ENCODE measurements at places on chromosomes 5 and 9.
A peak's percentile ranks its signal among the peaks of the same experiment; 100 is the strongest.

- DNase-seq = peak; percentile 34
Observed at GRCh38 chr9:113187929-113188595, 33.0 kb downstream of the FKBP15 start.

DNA sequence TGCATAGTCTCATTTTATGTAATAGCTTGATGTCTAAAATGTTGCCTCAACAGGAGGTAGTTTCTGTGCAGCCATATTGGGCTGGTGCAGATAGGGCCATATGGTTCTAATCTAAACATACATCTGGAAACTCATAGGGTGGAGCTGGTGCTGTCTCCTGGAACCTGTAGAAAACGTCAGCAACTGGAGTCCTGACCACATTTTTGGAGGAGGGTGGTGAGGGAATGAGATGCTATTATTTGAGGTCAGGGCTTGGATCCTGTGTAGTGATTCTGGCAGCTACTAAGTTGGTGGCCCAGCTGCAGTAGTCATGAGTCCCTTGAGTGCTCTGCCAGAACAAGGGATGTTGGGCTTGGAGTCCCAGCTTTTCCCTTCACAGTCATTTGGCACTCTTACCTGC, 14.1 kb downstream of the MAN2A1 start:
- no peak for DNase-seq

GRCh38 chr5:148484651-148485050, 100.9 kb downstream of the FBXO38 start:
- no peak for DNase-seq

DNA sequence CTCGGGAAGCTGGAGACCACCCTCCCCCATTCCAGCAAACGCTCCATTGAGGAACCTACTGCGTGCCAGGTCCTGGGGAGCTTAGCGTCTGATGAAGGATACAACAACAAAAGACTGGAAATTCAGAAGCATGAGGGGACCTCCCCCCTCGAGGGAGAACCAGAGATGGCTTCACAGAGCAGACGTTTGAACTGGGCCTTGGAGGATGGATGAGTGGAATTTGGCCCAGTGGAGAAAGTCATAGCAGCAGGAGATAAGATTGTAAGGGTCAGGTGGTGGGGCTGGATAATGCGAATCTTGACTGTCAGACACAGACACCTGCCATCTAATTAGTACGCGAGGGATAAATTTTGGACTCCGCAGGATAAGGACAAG, 1.2 kb upstream of the SLC25A51 start:
- no peak for DNase-seq

GRCh38 chr5:171895081-171895480, 109.5 kb downstream of the SMIM23 start:
- DNase-seq = no peak

DNA sequence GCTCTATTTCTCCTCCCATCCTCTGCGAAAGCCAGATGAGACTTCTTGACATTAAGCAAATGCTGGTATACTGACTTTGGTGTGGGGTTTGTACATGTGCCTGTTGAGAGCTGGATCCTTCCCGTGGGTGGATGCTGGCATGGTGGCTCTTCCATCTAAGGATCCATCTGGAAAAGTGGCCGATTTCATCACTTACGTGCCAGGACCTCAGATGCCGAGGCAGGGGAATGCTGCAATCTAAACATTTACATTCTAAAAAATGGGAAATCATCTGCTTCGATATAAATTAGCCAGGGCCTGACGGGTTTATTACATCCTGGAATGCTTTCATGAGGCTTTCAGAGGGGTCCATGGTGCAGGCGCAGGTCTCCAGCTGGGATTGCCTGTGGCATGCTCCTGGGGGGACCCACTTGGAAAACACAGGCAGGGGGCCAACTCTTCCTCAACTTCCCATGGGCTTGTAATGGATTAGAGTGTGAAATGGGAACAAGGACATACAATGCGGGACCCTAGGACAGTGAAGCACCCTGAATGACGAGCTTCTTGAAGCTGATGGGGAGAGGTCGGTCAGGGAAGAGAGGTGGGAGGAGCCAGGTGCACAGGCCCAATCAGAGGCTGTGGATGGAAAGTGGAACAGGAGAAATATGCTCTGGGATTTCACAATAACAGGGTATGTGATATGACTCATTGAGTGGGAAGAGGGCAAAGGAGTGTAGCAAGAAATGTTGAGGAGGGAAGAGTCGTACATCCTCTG, 105.5 kb upstream of the PITX1 start:
- peak; percentile 69 for DNase-seq

- DNase-seq = no peak
Observed at GRCh38 chr9:34409154-34409553, 32.5 kb upstream of the MYORG start.

GRCh38 chr9:134657666-134658377, 16.2 kb downstream of the COL5A1 start:
- DNase-seq = no peak

DNA sequence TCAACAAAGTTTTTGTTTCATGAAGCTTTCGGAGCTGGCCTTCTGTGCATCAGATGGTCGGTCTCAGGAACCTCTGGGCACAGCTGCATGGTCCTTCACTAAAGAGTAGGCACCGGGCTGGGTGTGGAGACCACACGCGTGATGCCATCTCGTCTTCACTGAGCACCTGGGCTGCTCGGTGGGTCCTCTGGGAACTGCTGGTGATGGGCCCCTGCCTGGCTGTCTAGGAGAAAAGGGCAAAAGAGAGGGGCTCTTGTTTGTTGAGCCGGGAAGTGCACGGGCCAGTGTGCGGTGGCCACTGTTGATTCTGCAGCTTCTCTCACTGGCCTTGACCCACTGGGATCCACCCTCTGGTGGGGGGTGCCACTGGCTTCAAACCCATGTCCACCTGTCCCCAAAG, 46.0 kb downstream of the COL5A1 start:
- DNase-seq = no peak

DNA sequence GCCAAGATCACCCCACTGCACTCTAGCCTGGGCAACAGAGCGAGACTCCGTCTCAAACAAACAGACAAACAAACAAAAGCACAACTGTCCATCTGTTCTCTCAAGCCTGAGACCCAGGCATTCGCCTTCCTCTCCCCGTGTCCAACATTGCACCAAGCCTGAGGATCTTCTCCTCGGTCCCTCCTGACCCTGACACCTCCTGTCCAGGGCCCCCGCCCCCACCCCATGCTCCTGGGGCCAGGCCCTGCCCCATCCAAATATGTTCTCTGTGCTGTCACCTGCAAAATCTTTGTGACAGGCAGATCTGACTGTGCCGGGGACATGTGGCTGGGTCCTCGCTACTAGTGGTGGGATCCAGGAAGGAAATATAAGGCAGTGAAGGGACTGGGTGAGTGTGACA, 33.4 kb upstream of the UNC5A start:
- no peak for DNase-seq

DNA sequence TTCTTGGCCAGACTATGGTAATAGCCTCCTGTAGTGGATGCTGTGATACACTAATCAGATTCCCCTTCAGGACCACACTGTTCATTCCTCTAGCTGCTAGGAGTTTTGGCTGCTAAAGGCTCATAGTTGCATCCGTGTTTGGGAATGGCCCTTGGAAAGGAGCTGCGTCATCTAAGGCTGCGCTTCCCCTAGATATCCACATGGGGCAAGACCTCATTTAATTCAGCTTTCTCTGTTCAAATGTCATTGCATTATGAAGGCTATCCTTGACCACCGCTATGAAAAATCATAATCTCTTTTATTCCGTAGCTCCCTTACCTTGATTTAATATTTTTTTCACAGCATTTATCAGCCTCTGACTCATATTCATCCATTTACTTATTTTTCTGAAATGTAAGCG, 258.3 kb upstream of the NR4A3 start:
- no peak for DNase-seq
